ENCODE measurements at places on chromosomes 3 and 15.

DNA sequence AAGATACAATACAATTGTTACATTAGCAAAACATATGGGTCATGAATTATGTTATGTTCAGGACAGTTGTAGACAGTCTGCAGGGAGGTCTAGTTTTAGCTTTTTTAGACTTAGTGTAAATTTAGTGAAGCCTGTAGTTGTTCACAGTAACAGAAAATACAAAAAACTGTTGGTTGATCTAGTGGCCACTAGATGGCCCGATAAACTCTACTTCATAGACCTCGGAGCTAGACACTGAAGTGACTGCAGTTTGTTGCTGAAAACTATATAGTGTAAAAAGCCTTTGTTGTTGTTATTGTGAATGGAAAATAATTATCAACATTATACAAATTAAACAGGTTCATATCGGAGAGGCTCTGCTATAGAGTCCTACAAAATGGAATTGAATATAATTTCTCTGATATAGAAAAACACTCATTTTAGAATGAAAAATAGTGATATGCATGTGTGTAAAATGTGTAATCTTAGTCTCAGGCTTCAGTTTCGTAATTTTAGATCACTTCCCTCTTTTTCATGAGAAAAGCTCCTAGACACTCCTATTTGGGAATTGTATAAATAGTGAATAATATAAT lies 18.3 kb downstream of the MAGEL2 start:
- no peak for DNase-seq

- DNase-seq = no peak
These were observed 50.3 kb downstream of the FBLN2 start for GRCh38 chr3:13598926-13599886.

GRCh38 chr15:57384024-57384423 lies 7.7 kb downstream of the CGNL1 start:
- DNase-seq = no peak

GRCh38 chr3:161081633-161082032 lies 23.5 kb downstream of the B3GALNT1 start:
- DNase-seq = no peak

GRCh38 chr15:39599871-39600270 lies 19.0 kb downstream of the THBS1 start:
- no peak for DNase-seq

- no peak for DNase-seq
These were observed 80.7 kb upstream of the ALDH1L1 start for GRCh38 chr3:126261037-126261436.

DNA sequence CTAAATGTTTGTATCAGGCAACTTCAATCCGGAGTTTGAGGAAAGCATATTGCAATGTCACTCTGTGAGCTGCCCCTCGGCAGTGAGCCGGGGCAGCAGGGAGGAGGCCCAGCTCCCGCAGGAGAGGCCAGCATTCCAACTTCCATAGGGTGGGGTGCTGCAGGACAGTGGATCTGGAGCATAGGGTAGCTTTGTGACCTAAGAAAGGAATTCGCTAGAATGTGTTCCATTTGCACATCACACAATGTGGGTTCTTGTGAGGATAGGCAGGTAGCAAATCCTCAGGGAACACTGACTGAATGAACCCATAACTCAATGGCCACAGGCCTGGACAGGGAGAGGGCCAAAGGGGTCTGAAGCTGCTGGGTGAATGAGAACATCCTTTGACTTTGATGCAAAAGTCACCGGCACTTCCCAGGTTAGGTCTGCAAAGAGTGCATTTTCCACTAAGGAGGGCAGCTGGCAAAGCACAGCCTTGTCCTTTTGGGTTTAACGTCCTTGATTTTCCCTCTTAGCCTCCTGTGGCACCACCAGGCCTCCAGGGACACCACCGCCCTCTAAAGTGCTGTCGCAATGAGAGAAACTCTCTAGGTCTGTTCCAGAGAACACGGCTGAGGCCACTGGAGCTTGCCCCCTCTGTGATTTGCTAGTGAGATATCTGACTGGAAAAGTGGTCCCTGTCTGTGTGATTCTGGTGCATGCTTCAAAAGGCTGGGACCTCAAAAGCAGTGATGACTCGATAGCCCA lies 36.2 kb downstream of the GABRB3 start:
- no peak for DNase-seq

DNA sequence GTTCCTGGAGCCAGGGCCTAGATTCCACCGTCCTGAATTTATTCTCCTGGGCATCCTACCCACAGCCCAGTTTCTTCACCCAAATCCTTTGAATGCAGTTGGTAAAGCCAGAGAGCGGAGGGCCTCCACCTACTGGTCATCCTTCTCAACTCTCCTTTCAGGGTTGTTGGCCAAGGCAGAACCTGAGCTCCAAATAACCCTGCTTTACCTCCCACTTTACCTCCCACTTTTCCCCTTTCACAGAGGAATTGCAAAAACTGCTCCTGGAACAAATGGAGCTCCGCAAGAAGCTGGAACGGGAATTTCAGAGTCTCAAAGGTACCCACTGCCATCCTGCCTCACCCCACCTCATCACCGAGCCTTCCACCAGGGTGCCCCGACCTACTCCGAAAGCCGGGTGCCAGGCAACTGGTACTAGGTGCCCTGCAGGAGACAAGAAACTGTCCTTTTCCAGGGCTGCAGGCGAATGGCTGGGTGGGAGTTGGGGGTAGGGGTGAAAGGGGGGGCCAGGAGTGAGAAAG lies 6.8 kb downstream of the SKOR1 start:
- DNase-seq = no peak

DNA sequence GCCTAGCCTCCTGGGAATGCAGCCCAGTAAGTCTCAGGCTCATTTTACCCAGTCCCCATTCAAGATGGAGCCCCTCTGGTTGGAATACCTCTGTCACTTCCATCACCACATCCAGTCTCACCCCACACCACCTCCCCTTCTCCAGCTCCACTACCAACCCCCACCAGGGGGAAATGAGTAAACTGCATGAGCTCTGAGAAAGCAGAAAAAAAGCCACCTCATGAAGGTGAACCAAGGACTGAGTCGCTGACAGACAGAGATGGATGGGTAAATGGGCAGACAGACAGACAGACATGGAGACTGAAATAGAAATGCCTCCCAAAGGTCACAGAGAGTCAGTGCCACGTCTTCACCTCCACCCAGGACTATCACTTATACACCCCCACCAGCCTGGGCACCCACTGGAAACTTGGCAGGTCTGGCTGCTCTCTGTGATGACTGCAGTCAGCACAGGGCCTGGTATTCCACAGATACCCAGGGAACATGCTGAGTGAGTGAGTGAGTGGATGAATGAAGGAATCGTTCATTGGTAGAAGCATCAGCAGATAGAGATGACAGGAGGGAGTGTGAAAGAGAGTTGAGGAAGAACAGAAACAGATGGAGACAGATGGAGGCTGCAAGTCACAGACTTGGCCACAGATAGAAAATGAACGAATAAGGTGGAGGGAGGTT lies 4.9 kb upstream of the LOXL1 start:
- DNase-seq = peak; percentile 33

DNA sequence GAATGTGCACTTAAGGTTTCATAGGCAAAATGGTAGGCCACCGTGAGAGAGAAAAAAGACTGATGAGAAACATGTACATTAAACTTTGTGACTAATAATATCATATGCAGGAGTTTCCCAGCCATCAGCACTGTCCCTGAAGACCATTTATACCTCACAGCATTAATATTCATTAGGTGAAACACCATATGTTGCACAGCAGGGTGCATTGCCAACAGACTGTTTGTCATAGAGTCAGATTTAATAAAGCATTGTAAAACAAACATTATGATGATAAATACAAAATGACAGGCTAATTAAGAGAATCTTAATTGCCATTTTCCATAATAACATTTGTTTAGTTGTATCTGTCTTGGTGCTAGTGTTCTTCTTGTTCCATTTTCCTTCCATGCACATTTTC lies 578.3 kb downstream of the EPHA3 start:
- DNase-seq = peak; percentile 77

DNA sequence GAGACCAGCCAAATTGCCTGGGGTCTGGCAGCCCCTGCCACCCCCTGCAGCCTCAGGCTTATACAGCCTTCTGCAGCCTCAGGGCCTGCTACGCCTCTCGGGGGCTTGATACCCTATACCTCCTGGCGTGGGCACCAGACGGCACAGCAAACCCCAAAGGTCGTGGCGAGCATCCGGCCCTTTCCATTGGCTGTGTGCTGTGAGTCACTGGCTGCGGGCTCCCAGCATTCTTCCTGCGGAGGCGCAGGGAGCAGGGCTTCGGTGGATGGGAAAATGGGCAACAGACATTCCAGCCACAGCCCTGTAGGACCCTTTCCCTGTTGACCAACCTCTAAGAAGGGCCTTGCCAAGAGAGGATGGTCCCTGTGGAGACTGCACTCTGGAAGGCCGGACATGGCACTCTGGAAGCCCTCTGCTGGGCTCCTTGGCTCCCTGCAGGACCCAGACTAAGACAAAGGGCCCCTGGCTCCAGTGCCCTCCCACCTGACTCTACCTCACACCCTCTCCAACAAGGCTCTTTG lies 59.6 kb downstream of the ITGA11 start:
- DNase-seq = no peak

DNA sequence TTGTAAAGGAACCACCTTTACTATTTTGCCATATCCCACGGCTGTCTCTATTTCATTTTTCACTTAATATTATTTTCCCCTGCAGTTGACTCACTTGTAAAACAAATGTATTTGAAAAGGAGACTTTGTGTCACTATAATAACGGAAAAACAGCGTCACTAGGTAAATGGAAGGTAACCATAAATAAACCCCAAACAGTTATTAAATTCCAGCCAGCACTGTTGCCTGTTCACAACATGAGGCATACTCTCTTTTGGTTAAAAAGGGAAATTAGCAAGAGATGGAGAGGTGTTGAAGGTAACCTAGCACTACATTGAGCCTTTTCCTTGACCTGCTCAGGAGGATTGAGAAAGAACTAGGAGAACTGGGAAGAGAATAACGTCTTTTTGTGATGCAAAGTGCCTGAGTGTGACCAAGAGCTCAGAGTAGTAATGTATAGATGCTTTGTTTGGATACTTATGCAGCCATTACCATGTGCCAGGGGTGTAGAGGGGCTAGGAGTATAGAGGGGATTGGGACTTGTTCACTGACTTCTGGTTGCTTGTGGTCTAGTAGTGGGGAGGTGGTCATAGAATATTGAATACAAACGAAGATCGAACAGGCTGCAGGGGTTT lies 19.6 kb downstream of the FLNB start:
- no peak for DNase-seq

DNA sequence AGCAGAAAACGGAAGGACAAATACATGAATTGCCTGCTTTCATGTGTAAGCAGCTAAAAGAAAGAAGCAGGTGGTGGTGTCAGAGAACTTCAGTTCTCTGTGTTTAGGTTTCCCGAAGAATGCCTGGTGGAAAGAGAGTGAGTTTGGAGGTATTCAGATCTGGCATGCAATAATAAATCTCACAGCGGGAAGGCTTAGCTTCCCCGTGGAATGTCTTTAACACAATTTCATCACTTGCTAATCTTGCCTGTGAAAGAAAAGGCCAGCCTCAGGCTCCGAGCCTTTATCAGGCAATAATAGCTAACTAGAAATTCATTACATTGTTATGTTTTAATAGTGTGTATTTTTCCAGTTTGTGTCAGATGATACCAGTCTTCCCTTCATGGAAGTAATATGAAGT lies 220.3 kb downstream of the PDZRN3 start:
- no peak for DNase-seq

DNA sequence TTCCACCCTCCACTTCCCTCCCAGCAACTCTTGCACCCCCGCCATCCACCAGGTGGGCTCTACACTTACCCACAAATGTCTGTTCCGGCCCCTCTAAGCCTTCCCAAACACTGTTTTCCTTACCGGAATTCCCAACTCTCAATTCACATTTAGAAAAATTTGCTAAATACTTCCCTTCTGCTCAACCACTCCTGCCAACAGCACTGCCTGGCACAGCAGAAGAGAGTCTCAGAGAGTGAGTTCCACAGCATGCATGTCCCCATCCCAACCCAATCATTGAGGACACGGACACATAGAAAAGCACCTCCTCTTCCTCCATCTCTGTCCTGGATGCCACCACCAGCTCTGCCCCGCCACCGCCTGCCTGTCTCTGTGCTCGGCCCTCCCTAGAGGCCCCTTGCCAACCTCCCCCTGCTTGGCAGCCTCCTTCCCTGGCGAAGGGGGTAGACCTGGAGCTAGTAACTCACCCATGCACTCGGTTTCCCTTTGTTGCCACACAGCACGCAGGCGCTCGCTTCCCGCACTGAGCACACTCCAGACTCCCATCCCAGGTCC lies 66.2 kb upstream of the SLC6A1 start:
- DNase-seq = no peak

- peak; percentile 14 for DNase-seq
These were observed 178.8 kb upstream of the STAC start for GRCh38 chr3:36201546-36201945.
